ENCODE measurements at places on chromosomes 11 and 22. TPM values are rescaled to one million over a fixed set of nuclear protein-coding genes. Genes with fewer than 3 reads are reported as not detected.

The MS4A6E gene
- total RNA-seq = not detected

The MFRP gene
- total RNA-seq = 5.8 TPM

The CREB3L1 gene
- total RNA-seq = 35.6 TPM

The MYO7A gene
- total RNA-seq = 51.1 TPM

Measured in camera-type eye (tissue), 1 donor.